Cardiac muscle cell (in vitro differentiated cells and primary cell): ENCODE measurements at places on chromosomes 2 and 18. TPM values are rescaled to one million over a fixed set of nuclear protein-coding genes. Genes with fewer than 3 reads are reported as not detected.
A peak's percentile ranks its signal among the peaks of the same experiment; 100 is the strongest.

The REG1B gene
- not detected in 2 replicates for total RNA-seq

The CYP27C1 gene
- 1.5 and 1.6 TPM in 2 replicates for total RNA-seq

The MROH2A gene
- 0.12 TPM in 1 of 2 replicates, not detected in the other for total RNA-seq

The EPC2 gene
- total RNA-seq = 12.1 and 14.0 TPM in 2 replicates

DNA sequence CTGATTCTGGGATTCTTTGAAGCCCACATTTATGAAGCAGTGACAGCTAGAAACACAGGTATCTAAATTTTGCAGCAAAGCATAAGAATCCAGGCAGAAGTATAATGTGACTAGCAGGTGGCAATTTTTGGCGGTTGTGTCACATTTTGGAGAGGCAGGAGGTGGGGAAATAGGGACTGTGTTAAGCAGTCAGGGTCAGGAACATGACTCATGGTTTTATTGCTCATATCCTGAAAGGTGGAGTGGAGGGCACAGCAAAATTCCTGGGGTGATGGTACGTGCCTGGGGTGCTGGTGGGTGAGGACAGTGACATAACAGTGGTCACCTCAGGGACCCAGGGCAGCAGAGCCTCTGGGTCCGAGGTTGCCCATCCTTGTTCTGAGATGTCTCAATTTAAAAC, 63.5 kb upstream of the TTN start:
- H3K36me3 ChIP-seq = peaks cover 61% of the 10 kb centered on the region
- H3K27me3 ChIP-seq = no peaks in the 10 kb centered on the region
- peak overlapping the region; percentile 2 for H3K27ac ChIP-seq
- H3K4me3 ChIP-seq = no peak overlapping the region

- no peak overlapping the region for H3K27ac ChIP-seq
- H3K27me3 ChIP-seq = no peaks in the 10 kb centered on the region
- no peaks in the 10 kb centered on the region for H3K4me1 ChIP-seq
- DNase-seq = peak; percentile 12
- H3K4me3 ChIP-seq = no peak overlapping the region
Measured at GRCh38 chr2:240374085-240374907, 61.2 kb upstream of the GPC1 start.

DNA sequence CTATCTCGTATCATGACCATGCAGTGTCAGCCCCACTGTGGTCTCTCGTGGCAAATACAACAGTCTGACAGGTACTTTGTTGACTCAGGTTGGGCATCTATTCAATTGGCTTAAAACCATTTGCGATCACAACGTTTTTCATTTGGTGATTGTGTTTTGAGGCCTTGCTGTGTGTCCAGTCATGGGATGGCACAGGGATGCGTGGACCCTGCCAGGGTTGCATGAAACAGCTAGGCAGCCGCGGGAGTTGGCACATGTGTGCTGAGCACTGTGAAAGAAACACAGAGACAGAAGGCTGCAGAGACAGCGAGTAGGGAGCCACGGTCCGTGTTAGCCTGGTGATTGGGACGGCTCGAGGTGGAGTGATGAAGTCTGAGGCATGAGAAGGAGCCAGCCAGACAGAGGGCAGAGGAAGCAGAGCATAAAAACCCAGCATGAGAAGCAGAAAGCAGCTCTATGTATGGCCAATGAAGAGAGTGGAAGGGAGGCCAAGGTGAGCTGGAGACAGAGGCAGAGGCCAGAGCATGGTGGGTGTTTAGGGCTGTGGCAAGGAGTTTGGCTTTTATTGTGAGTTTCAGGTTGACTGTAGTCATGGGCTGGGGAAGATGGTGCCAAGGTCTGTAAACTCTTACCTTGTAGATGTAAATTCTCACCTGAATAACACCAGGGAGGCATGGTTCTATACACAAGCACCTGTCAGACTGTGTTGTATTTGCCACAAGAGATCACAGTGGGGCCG, 31.8 kb upstream of the IL1R1 start:
- H3K4me1 ChIP-seq = peaks cover 11% of the 10 kb centered on the region
- no peaks in the 10 kb centered on the region for H3K36me3 ChIP-seq
- no peak overlapping the region for H3K4me3 ChIP-seq
- no peak for DNase-seq
- no peaks in the 10 kb centered on the region for H3K27me3 ChIP-seq

DNA sequence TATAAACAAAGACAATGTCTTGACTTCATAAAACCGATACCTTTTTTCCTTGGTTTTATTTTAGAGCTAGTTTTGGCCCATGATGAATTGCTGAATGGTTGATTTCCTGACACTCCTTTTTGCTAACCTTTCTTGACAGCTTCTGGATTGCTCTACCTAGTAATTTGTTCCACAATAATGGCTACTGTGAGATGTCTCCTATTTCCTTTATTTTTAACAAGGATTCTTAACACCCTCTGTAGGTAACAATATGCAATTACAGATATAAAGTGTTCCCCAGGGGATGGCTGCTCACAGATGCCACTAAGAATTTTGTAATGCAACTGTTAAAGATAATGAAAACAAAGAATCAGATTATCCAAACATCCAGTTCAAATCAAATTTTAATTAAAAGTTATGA, 100.8 kb upstream of the ATP5MC3 start:
- DNase-seq = peak; percentile 65
- H3K27ac ChIP-seq = no peak overlapping the region
- no peaks in the 10 kb centered on the region for H3K4me1 ChIP-seq
- H3K27me3 ChIP-seq = no peaks in the 10 kb centered on the region

DNA sequence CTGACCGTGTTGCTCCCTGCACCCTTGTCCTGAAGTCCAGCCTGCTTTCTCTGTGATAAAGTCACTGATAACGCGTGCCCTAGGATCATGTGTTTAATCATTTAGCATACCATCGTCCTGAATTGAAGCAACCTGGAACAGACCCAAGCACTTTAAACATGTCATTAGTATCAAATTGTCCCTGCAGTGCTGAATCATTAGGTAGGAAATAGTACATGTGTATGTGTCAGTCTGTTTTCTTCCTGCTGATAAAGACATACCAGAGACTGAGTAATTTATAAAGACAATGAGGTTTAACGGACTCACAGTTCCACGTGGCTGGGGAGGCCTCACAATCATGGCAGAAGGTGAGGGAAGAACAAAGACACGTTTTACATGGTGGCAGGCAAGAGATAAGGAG, 2.8 kb downstream of the ASB18 start:
- no peaks in the 10 kb centered on the region for H3K27me3 ChIP-seq
- no peak overlapping the region for H3K27ac ChIP-seq
- DNase-seq = no peak
- H3K4me3 ChIP-seq = no peak overlapping the region

GRCh38 chr2:120764991-120765677, 29.5 kb downstream of the GLI2 start:
- H3K36me3 ChIP-seq = no peaks in the 10 kb centered on the region
- H3K27ac ChIP-seq = peak overlapping the region; percentile 49
- no peak overlapping the region for H3K4me3 ChIP-seq
- no peaks in the 10 kb centered on the region for H3K27me3 ChIP-seq
- DNase-seq = peak; percentile 84

GRCh38 chr18:66646609-66647008, 42.7 kb upstream of the CDH19 start:
- H3K27ac ChIP-seq = no peak overlapping the region
- peak; percentile 18 for DNase-seq
- H3K27me3 ChIP-seq = no peaks in the 10 kb centered on the region
- no peaks in the 10 kb centered on the region for H3K4me1 ChIP-seq
- no peaks in the 10 kb centered on the region for H3K36me3 ChIP-seq
